RPMI8226 (cell line): ENCODE measurements at places on chromosomes 6 and 20.

- no peak for DNase-seq
Measured at GRCh38 chr6:135837735-135838449, 13.6 kb upstream of the PDE7B start.

GRCh38 chr6:93165850-93166430 lies 253.4 kb downstream of the EPHA7 start:
- DNase-seq, result no peak

DNA sequence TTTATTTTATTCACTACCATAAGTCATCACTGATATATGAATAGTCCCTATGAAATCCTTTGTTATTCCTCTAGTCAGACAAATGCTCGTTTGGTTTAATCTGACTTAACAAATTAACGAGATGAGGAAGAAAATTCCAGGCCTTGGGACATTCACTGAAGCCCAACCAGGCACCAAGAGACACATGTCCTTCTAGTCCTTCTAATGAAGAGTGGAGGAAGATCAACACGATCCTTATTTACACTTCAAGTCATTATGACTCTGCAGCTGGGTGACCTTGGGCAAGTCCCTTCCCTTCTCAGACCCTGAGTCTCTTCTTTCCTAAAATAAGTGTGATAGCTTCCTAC lies 117.5 kb downstream of the CEBPB start:
- no peak for DNase-seq

GRCh38 chr6:149929422-149929821 lies 6.5 kb upstream of the RAET1G start:
- no peak for DNase-seq

DNA sequence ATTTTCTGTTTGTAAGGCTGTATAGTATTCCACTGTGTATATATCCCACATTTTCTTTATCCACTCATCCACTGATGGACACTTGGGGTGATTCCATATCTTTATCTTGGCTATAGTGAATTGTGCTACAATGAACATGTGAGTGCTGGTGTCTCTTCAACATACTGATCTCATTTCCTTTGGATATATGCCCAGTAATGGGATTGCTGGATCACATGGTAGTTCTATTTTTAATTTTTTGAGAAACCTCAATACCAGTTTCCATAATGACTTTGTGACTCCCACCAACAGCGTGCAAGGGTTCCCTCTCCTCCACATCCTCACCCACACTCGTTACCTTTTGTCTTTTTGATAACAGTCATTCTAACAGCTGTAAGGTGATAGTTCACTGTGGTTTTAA lies 166.0 kb downstream of the ARHGAP18 start:
- DNase-seq, result no peak

DNA sequence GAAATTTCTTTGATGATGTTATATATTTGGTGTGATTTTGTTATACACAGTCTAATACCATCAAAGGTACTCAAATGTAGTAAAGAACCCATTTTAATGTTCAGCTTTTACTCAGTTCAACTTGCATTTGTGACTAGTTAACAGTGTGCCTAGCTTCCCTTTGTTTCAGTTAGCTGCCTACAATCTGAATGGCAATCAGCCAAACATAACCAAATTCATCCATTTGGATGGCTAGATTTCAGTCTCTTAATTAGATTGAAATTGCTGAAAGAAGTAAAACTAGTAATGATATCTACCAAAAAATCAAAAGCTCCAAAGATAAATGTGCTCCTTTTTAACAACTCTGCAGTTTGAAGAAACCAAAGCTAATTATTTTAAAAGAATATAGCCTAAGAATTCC lies 6.9 kb downstream of the EPHA7 start:
- no peak for DNase-seq

GRCh38 chr6:153488267-153488666 lies 357.2 kb upstream of the RGS17 start:
- no peak for DNase-seq
